ENCODE measurements at places on chromosomes 6 and 20.

DNA sequence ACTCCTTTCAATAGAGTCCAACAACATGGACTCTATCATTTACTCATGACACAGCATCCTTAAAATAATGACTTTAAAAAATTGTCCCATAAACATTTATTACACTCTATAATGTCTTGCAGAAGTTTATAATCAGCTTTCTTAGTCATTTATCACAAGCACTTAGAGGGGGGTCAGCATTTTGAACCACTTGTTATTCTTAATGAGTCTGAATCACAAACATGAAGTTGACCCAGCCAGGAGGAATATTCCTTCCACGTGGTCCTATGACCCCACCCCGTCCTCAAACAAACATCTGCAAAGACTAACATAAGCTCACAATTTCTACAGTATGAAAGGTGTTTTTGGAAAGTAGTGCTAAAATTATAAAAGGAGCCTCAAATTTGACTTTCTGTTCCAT, 91.1 kb downstream of the MTFR2 start:
- no peak for DNase-seq

GRCh38 chr20:50655311-50655880, 35.9 kb downstream of the RIPOR3 start:
- peak; percentile 85 for DNase-seq

GRCh38 chr6:38137608-38138265, 318.2 kb downstream of the ZFAND3 start:
- DNase-seq: no peak

GRCh38 chr6:112560651-112561050, 213.5 kb downstream of the RFPL4B start:
- DNase-seq: no peak

DNA sequence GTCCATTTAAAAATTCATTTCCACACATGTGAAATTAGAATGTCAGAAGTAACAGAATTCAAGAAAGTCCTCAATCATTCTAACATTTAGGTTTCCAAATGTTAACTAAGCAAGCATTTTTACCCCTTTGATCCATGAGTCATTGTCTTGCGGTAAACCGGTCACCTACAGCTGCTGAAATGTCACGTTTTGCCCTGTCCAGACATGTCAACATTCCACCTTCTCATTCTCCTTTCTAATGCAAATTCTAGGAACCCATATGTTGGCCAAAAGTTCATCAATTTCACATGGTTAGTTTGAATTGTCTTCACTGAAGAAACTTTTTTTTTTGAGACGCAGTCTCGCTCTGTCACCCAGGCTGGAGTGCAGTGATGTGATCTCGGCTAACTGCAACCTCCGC, 117.2 kb downstream of the IPCEF1 start:
- DNase-seq: no peak

GRCh38 chr6:136552054-136552453, 1.8 kb upstream of the MAP7 start:
- no peak for DNase-seq

DNA sequence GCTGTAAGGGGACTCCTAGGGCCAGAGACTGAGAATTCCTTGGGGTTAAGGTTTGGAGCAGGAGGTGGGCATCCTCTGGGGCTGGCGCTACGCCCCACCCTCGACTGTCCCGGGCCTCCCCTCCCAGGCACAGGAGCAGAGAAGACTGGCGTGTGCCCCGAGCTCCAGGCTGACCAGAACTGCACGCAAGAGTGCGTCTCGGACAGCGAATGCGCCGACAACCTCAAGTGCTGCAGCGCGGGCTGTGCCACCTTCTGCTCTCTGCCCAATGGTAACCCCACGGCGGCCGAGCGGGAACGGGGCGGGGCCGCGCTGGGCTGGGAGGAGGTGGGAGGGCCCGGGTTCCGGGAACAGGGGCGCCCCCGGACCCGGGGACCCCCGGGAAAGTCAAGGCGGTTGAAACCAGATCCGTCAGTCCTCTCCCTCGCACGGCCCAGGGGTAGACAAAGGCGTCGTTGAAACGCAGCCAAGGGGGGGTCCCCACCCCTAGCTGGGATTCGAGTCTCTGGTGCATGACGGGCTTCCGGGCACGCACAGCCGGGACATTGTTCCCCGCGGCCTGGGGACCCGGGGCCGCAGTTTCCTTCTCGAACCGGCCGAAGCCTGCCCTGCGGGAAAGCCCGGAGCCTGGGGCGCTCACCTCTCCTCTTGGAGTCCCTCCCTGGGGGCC, 844 bp downstream of the WFDC2 start:
- no peak for DNase-seq

GRCh38 chr6:91611190-91611589, 1024.3 kb upstream of the MAP3K7 start:
- DNase-seq: no peak

DNA sequence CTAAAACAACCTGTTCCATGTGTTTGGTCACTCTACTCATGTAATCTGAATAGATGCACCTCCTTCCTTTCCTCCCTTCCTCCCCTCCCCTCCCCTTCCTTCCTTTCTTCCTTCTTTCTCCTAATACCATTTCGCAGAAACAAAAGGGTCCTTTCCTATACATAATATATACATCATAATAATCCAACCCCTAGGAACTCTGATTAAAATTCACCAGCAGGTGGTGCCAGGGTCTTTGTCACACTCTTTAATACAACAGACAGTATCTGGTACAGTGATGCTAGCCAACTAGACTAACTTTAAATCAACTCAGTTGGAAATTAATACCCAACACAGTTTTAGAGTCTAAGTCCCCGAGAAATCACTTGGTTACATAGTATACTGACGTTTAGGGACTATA, 181.2 kb upstream of the SHLD1 start:
- DNase-seq: peak; percentile 3

- no peak for DNase-seq
Observed at GRCh38 chr6:36958775-36959554, 4.4 kb downstream of the PI16 start.

GRCh38 chr20:37757550-37757949, 63.7 kb downstream of the CTNNBL1 start:
- DNase-seq: no peak

DNA sequence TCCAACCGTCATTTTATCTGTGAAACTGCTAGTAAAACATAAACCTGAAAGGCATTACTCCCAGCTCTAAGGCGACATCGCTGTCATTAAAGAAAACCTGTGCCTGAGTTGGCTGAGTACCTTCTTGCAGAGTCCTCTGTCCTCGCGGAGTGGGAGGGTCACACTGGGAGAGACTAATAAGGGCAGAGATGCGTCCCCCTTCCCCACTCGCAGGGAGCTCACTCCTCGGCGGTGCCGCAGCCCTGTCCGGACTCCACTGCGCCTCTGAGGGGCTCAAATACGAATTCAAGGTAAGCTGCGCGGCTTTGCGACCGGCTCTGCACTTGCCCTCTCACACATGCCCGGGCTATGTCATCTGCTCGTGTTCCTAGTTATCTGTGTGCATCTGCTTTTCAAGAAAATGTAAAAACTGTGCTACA, at the start of gene COL19A1:
Gene COL19A1, plus strand, starts transcription at position 206 of the 419 bp plus-strand sequence. CDS start 13,012 bp downstream, outside the sequence.
- DNase-seq: no peak

DNA sequence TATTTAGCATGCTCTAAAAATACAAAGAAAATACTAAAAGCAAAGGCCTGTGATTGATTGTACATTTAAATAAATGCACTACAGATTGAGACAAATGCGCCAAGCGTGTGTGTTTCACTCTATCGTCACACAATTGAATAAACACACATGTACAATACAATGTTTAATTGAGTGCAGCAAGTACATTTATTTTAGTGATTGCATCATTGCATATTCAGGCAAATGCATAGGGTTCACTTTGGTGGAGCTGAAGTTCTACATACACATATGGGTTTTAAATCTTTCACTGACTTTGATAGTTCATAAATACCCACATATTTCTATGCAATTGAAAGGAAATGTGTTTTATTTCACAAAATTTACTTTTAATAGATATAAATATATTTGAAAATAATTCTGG, 750.6 kb upstream of the MMS22L start:
- DNase-seq: no peak

Data from AG09309 (cell line).